ENCODE measurements at places on chromosomes 11 and 22.
A peak's percentile ranks its signal among the peaks of the same experiment; 100 is the strongest.

DNA sequence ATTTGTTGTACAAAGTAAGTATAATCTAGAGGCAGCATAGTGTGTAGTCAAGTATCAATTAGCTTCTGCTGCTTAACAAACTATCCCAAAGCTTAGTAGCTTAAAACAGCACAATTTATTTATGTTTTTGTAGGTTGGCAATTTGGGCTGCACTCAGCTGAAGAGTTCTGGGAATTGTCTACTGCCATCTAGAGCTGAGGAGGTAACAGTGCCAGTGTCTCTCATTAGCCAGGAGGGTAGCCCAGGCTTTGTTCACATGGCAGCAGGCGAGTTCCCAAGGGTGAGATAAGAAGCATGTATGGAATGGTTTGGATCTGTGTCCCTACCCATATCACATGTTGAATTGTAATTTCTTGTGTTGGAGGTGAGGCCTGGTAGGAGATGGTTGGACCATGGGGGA lies 45.8 kb upstream of the SLN start:
- H3K4me3 ChIP-seq, result no peak overlapping the region
- no peak overlapping the region for H3K27ac ChIP-seq
- no peaks in the 10 kb centered on the region for H3K4me1 ChIP-seq
- DNase-seq, result no peak
- no peaks in the 10 kb centered on the region for H3K27me3 ChIP-seq
- no peaks in the 10 kb centered on the region for H3K36me3 ChIP-seq

DNA sequence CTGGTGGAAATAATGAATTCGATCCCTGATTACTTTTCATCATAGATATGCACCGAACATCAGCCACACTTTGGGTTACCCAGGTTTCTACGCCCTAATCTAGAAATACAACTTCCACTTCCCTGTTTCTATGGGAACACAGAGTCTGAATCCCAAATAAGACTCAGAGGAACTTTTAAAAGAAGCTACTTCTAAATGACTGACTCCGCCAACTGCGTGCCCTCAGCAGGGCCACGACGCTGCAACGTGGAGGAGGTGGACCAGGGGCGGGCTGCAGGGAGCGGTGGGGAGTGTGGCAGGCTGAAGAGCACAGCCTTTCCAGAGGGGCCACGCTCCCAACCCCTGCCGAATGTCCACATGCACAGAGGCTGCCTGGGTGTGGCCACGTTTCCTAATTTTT lies 304.0 kb downstream of the SHANK2 start:
- H3K36me3 ChIP-seq, result peaks cover 7% of the 10 kb centered on the region
- no peak overlapping the region for H3K27ac ChIP-seq
- no peaks in the 10 kb centered on the region for H3K27me3 ChIP-seq
- H3K4me3 ChIP-seq, result no peak overlapping the region
- no peak for DNase-seq

GRCh38 chr22:48692734-48693376 lies 1134.8 kb downstream of the BRD1 start:
- H3K36me3 ChIP-seq, result no peaks in the 10 kb centered on the region
- H3K4me3 ChIP-seq, result no peak overlapping the region
- no peaks in the 10 kb centered on the region for H3K27me3 ChIP-seq
- DNase-seq, result no peak

DNA sequence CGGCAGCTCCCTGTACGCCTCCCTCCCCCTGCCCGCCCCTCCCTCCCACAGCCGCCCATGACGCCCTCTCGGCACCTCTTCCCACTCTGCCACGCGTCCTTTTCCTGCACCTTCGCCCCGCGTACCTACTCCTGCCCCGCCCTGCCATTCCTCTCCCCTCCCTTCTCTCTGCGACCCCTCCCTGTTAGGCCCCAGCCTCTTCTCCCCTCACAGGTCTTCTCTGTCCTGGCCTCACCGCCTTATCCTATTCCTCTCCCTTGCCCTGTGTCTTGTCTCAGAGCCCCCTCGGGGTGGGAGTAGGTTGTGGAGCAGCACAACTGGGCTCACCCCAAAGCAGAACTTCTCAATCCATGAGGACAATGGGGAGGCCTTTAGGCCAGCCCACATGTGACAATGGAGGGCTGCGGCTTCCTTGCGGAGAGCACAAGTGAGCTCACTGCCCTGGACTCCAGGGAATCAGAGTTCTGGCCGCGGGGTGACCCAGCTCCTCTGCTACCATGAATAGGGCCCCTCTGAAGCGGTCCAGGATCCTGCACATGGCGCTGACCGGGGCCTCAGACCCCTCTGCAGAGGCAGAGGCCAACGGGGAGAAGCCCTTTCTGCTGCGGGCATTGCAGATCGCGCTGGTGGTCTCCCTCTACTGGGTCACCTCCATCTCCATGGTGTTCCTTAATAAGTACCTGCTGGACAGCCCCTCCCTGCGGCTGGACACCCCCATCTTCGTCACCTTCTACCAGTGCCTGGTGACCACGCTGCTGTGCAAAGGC lies 539 bp downstream of the SLC35C1 start:
- peak overlapping the region; percentile 73 for H3K4me3 ChIP-seq
- H3K27ac ChIP-seq, result peak overlapping the region; percentile 0
- peak; percentile 45 for DNase-seq
- peaks cover 7% of the 10 kb centered on the region for H3K27me3 ChIP-seq
- peaks cover 21% of the 10 kb centered on the region for H3K4me1 ChIP-seq

GRCh38 chr11:8338138-8338537 lies 74.5 kb upstream of the LMO1 start:
- H3K4me1 ChIP-seq, result peaks cover 26% of the 10 kb centered on the region
- H3K27ac ChIP-seq, result no peak overlapping the region
- DNase-seq, result peak; percentile 35
- H3K4me3 ChIP-seq, result no peak overlapping the region
- no peaks in the 10 kb centered on the region for H3K27me3 ChIP-seq
- H3K36me3 ChIP-seq, result no peaks in the 10 kb centered on the region

DNA sequence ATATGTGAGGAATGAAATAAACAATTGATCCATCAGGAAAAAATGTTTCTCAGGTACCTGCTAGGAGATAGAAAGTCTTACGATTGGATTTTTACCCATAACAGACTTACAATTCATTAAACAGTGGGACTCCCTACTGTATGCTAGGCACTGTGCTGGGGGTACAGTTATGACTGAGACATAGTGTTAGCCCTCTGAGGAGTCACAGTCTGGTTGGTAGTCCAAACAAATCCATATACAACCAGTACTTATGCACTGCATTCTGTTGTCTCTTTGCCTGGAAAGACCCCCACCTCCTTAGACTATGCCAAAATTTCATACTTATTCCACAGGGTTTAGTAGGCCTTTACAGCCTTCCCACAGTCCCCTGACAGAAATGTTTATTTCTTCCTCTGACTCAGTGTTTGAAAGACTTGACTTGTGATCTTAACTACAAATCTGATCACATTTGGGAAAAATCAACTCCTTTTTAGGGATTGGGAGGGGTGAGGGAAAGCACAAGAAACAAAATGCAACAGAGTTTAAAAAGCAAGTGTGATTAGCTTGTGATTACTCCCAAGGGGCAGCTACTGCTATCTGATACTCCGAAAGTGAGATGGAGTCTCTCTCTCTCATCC lies 69.4 kb upstream of the HORMAD2 start:
- no peak overlapping the region for H3K4me3 ChIP-seq
- no peaks in the 10 kb centered on the region for H3K4me1 ChIP-seq
- no peak for DNase-seq
- H3K27me3 ChIP-seq, result no peaks in the 10 kb centered on the region

DNA sequence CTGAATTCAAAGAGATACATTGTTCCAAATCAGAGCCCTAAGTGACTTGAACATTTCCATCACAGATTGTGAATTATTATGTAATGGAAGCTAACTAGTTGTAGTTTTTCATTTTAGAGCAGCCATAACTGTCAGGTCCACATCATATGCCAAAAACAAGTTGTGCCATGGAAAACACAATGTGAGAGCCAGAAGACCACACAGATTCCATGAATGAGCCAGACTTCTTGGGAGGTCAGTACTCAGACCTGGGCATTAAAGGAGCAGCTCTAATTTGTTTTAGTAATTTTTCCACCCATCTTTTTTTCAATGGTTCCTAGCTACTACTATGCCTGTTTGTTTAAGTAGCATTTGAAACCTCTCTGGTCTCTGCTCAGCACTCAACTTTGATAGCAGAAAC lies 279.4 kb downstream of the FAT3 start:
- no peak for DNase-seq
- no peak overlapping the region for H3K27ac ChIP-seq
- no peaks in the 10 kb centered on the region for H3K4me1 ChIP-seq
- no peaks in the 10 kb centered on the region for H3K27me3 ChIP-seq
- H3K36me3 ChIP-seq, result no peaks in the 10 kb centered on the region
